ENCODE measurements at places on chromosomes 3 and 15. TPM values are rescaled to one million over a fixed set of nuclear protein-coding genes. Genes with fewer than 3 reads are reported as not detected.

DNA sequence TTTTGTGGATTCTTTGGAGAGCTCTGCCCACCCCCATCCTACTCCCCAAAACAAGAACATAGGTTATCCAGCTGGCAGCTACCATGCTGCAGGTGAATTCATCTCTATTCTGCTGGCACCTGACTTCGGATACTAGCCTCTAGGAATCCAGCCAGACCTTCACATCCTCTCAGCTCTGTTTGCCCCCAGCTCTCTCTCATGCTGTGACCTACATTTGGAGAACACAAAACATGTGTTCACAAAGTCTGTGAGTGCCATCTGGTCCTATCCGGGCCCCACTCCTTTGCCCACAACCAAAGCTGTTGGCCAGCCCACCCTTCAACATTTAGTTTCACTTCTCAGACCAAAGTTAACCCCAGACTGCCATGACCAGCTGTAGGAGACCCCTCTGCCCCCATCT is 89.4 kb upstream of the C3orf80 start:
- peaks cover 1% of the 10 kb centered on the region for H3K4me1 ChIP-seq
- no peak overlapping the region for H3K4me3 ChIP-seq
- no peaks in the 10 kb centered on the region for H3K27me3 ChIP-seq

DNA sequence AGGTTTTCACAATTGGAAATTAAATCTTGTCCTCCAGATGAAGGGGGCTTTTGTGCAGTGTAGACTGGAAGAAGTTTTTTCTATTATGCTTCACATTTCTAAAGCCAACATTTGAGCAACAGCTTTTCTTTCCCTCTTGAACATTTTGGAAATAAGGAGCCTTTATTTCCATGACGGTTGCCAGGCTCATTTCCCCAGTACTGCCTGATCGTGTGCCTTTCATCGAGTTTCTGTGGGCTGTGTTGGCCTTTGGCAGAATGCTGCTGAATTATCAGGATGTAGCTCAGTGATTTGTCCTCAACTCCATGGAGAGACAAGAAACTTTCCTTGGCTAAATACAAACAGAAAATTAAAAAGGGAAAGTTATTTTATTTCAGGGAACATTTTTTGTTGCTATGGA is 314.8 kb upstream of the LRRC3B start:
- H3K36me3 ChIP-seq = no peaks in the 10 kb centered on the region
- no peak overlapping the region for H3K27ac ChIP-seq
- H3K4me3 ChIP-seq = no peak overlapping the region
- peaks cover 2% of the 10 kb centered on the region for H3K4me1 ChIP-seq
- no peak for DNase-seq

- no peak overlapping the region for H3K27ac ChIP-seq
- no peak overlapping the region for H3K4me3 ChIP-seq
- no peak for DNase-seq
- H3K36me3 ChIP-seq = no peaks in the 10 kb centered on the region
- no peaks in the 10 kb centered on the region for H3K4me1 ChIP-seq
These were observed 297.4 kb upstream of the EPHA3 start for GRCh38 chr3:88809993-88810392.

GRCh38 chr3:160041465-160041864 is 52.8 kb downstream of the IL12A start:
- no peaks in the 10 kb centered on the region for H3K4me1 ChIP-seq
- DNase-seq = no peak
- H3K27me3 ChIP-seq = peaks cover 25% of the 10 kb centered on the region
- no peak overlapping the region for H3K4me3 ChIP-seq

GRCh38 chr15:72182673-72183072 is 14.9 kb downstream of the GRAMD2A start:
- DNase-seq = no peak
- H3K36me3 ChIP-seq = no peaks in the 10 kb centered on the region
- no peak overlapping the region for H3K27ac ChIP-seq
- no peaks in the 10 kb centered on the region for H3K4me1 ChIP-seq

GRCh38 chr3:27324686-27325085 is 44.5 kb downstream of the NEK10 start:
- H3K36me3 ChIP-seq = peaks cover 11% of the 10 kb centered on the region
- no peak for DNase-seq
- no peak overlapping the region for H3K27ac ChIP-seq
- H3K4me1 ChIP-seq = no peaks in the 10 kb centered on the region
- no peak overlapping the region for H3K4me3 ChIP-seq

DNA sequence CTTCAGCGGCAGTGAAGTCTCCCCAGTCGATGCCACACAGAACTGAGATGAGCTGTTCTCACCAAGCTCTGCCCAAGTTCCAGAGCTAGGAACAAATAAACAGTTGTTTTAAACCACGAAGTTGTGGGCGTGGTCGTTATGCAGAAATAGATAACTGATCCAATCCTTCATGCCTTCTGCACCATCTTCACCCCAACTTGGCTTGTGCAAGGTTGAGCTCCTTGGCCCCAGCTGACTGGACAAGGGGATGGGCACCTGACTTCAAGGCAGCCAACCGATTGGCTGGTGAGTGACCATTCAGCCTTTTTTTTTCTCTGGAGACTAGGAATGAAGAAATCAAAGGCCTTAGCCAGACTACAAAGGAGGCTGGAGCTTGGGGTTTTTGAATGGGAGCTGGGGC is 23.9 kb downstream of the LINGO1 start:
- H3K36me3 ChIP-seq = no peaks in the 10 kb centered on the region
- H3K27ac ChIP-seq = no peak overlapping the region
- peaks cover 8% of the 10 kb centered on the region for H3K4me1 ChIP-seq
- H3K4me3 ChIP-seq = no peak overlapping the region

- H3K4me3 ChIP-seq = no peak overlapping the region
- no peak for DNase-seq
- no peaks in the 10 kb centered on the region for H3K4me1 ChIP-seq
- H3K27me3 ChIP-seq = no peaks in the 10 kb centered on the region
These were observed 69.3 kb downstream of the TBC1D2B start for GRCh38 chr15:78007964-78008886.

The DAZL gene
- total RNA-seq = not detected

The EPHB3 gene
- total RNA-seq = not detected

The TNK2 gene
- total RNA-seq = 149 TPM

The SOX2 gene
- not detected for total RNA-seq
